ENCODE measurements at places on chromosomes 3 and 15.

GRCh38 chr15:85702321-85703101, 92.2 kb downstream of the KLHL25 start:
- DNase-seq, result no peak

GRCh38 chr15:22931784-22932536, 48.2 kb downstream of the CYFIP1 start:
- no peak for DNase-seq

GRCh38 chr3:69671082-69671952, 67.9 kb upstream of the MITF start:
- peak; percentile 63 for DNase-seq

DNA sequence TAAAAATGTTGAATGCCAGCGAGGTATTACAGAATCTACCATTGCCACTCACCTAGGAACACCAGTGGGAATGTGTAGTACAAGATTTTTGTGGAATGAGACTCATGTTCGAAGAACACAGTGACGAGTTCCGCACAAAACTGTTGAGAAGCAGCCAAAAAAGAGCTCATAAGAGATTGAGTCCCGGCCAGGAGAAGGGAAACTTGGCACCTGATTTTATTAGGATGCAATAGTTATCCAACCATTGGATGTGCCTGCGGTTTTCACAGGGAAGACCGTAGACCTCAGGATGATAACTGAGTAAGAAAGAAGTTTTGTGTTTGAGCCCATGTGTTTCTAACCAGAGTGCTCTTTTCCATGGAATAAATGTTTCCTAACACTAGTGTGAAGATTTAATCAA, 88.9 kb downstream of the PTPRG start:
- no peak for DNase-seq

- DNase-seq, result no peak
These were observed 43.3 kb downstream of the ATOSA start for GRCh38 chr15:52635908-52636307.

DNA sequence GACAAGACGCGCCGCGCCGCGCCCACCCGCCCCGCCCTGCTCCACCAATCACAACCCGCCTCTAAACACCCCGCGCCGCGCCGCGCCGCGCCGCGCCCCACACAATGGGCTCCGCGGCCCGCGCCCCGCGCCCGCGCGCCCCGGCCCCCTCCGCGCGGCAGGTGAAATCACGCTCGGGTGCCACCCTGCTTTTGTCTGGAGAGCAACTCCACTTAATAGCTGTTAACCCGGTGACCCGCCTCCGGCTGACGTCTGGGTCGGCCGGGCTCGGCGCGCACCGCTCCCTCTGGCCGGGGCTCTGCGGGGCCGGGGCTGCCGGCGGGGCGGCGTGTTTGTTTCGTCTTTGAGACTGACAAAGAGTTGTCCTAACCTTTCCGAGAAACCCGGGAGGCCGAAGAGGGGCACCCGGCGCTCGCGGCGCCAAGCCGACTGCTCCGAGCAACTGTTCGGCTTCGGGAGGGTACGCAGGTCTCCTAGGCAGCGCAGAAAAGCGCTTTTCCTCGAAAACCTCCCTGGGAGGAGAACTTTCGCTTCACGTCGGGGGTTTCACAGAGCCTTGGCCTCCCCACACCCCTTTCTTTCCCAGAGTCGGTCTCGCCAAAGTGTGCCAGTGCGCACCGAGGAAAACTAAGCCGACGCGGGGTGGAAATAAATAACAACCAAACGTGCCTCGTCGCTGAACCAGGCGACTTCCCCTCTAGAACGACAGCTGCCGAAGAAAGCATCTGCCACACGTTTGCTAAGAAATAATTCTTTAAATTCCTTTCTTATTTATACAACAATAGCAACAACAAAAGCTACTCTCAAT, 518.4 kb downstream of the FOXP1 start:
- DNase-seq, result peak; percentile 78

- DNase-seq, result no peak
These were observed 8.7 kb downstream of the LIMD1 start for GRCh38 chr3:45603226-45603625.

- DNase-seq, result peak; percentile 40
These were observed 25.4 kb upstream of the SRP14 start for GRCh38 chr15:40064231-40064894.

GRCh38 chr15:69926721-69927120, 171.0 kb downstream of the TLE3 start:
- DNase-seq, result no peak

- DNase-seq, result no peak
These were observed 134.6 kb downstream of the LRRC28 start for GRCh38 chr15:99385865-99386264.

GRCh38 chr3:189324538-189325138, 152.9 kb downstream of the TPRG1 start:
- no peak for DNase-seq

DNA sequence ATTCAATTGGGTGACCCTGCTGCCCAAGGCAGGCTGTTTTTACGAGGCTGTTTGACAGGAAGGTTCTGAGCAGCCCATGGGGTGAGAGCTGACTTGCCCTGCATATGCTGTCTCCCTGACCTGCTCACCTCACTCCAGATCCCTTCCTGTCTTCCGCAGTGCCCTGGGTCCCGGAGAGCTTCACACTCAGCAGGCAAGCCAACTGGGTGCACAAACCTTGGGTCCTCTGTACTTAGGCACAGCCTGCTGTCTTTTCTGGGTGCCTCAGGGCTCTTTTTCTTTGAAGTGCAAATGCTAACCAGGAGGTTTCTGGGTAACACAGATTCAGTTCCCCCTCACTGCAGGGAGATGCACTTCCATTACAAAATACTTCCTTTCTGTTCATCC, 32.8 kb downstream of the ZXDC start:
- no peak for DNase-seq

GRCh38 chr3:145807990-145808389, 353.0 kb downstream of the PLOD2 start:
- DNase-seq, result peak; percentile 40

DNA sequence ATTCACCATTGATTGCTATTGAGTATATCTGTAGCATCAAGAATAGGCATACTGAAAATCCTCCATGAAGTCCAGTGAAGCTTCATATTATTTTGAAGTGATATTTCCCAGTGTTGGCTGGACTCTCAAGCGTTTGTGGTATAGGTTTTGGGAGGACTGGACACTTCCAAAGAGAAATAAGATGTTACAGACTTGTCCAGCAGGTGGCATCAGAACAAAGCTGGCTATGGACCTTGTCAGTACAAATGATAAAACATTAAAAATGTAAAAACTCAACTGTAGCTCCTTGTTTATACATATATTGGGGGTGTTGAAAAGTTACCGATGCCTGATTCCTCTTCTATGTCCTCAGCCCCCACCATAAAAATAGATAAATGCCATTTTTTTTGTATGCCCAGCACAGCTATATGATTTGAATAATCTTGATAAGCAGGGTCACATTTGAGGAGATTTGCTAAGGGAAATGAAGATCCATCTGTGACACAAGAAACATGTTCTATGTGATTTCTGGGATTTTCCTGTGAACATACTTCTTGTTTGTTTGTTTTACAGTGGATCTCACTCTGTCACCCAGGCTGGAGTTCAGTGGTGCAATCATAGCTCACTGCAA, 54.5 kb upstream of the GOLGA6B start:
- DNase-seq, result peak; percentile 67

- peak; percentile 85 for DNase-seq
These were observed 9.9 kb upstream of the RPL29 start for GRCh38 chr3:52005571-52005986.

GRCh38 chr15:89670971-89671560, 8.1 kb downstream of the PLIN1 start:
- no peak for DNase-seq

GRCh38 chr3:82802501-82802900, 1041.1 kb upstream of the GBE1 start:
- no peak for DNase-seq

GRCh38 chr15:93121973-93122910, 33.2 kb upstream of the RGMA start:
- no peak for DNase-seq

DNA sequence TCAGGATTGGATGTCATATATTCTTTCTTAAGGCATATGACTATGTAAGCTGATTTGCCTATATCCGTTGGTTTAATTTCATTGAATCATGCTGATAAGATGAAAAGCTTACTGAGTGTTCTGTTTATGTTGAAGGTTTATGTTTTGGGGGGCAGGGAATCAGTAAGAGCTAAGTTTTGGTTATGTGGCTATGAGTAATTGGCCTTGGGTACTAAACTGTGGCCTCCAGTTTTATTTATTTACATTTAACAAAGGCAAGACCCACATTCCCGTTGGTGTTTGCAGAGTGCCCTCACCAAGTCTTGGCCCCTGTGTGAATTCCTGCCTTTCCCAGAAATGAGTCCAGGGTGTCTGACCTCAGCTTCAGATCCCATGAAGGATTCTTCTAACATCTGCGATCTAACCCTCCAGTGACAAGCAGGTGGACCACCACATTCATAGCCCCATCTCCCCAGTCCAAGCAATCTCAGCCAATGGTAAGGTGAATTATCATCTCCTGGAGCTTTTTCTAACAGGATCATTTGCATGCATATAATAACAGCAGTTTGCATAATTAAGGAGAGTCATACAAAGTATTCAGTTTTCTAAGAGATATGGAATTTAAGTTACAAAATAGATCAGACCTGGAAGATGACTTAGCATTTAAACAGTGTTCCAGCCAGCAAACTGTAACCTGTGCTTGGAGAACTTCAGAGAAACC, 27.4 kb downstream of the GLDN start:
- no peak for DNase-seq

DNA sequence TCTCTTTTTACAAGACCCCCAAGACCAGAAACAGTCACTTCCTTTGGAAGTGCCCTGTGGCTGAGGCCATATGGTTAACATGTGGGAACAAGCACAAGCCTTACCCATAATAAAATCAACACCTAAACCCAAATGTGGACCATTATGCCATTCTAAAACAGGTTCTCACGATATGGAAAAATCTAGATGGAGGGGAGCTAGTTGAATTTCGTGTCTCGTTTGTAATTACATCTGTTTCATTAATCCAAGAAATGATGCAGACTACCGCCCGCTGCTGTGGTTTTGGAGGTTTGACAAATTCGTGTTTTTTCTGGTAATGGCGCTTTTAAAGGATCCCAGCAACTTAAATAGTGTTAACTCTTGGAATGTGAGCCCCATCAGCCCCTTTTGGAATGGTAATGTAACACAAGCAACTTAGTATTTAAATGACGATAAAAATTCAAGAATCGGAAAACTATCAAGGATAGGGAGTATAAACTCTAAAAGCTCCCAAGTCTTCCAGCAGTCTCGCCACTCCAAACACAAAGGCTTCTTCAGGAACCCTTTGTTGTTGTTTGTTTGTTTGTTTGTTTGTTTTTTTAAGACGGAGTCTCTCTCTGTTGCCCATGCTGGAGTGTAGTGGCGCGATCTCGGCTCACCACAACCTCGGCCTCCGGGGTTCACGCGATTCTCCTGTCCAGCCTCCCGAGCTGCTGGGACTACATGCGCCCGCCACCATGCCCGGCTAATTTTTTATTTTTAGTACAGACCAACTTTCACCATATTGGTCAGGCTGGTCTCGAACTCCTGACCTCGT, 1.1 kb downstream of the CNBP start:
- peak; percentile 63 for DNase-seq

DNA sequence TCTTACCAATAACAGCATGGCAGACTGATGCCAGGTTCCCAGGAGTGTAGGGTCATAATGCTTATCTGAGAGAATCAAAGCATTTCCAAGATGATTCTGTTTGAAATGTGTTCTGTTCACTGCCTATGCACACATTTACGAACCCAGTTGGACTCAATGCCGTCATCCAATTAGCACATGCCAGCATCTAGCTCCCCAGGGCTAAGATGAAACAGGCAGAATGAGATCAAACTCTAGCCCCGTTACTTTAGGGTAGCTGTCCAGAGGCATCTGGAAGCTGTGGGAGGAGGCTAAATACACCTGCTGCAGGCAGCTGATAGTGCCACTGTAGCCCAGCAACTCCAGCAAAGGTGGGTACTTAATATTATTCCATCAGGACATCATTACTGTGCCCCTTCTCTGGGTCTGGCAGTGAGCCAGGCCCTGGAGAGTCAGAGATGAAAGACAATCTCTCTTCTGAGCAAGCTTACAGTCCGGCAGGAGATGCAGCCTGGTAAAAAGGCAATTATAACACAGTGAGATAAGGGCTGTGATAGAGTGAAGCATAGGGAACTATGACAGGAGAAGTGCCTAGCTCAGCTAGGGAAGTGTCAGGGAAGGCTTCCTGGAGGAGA, 156.4 kb upstream of the PPP2R3A start:
- DNase-seq, result no peak

DNA sequence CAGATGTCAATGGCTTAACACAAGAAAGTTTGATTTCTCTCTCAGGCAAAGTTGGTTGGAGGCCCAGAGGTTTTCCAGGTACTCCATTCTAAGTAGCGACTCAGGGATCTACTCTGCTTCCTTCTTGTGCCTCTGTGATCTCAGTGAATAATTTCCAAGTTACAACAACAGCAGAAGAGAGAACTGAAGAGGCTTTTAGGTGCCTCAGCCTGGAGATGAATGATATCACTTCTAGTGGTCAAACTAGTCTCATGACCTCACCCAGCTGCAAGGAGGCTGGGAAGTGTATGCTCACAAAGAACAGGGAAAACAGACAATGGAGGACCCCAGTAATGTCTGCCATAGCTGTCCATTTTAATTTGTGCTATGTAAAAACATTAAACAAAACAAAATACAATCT, 4.6 kb upstream of the PRICKLE2 start:
- DNase-seq, result no peak

- peak; percentile 18 for DNase-seq
These were observed 295.3 kb downstream of the VPS13C start for GRCh38 chr15:61764981-61765380.

- no peak for DNase-seq
These were observed 33.8 kb downstream of the SLC9A9 start for GRCh38 chr3:143814443-143814889.

DNA sequence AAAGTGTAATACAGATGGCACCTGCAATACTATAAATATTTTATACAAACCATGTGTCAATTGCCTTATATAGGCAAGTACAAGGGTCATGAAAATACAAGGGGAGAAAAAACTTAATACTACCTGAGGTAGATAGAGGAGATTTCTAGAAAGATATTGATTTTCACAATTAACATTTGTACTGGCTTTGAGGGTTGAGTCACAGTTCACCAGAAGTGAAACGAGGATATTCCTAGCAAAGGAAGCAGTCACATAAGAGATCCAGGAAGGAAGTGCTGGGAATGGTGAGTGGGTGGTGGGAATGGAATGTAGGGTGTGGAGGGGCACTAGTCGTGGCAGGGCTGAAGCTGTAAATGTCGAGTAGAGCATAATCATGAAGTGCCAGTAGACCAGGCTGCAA, 108.7 kb downstream of the P2RY1 start:
- no peak for DNase-seq

GRCh38 chr3:127391436-127392155, 103.8 kb upstream of the PRR20G start:
- DNase-seq, result no peak

DNA sequence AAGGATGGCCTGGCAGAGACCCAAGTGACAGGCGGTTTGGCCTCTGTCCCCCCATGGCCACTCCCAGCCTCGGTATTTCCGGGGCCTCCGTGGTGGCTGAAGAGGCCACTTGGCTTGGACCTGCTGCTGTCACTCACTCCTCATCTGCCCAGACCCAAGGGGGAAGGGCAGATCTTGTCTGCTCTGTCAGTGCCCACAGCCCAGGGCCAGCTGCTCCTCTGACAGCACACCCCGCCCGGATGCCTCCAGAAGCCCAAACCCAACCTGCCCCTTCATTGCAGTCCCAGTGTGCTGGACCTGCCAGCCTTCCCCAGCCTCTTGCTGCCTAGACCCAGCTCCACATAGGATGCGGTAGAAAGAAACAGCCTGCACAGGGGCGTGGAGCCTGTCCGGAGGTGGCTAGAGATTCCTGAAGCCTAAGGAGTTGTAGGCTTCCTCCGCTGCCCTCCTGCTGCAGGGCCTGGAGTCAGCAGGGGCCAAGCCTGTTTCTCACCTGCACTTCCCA, 52.0 kb downstream of the MAGEF1 start:
- peak; percentile 31 for DNase-seq

Data from GM23338 (cell line).